ENCODE measurements at places on chromosomes 13 and 19. TPM values are rescaled to one million over a fixed set of nuclear protein-coding genes. Genes with fewer than 3 reads are reported as not detected.

- no peak for DNase-seq
- no peaks in the 10 kb centered on the region for H3K4me1 ChIP-seq
- H3K27me3 ChIP-seq = no peaks in the 10 kb centered on the region
- H3K36me3 ChIP-seq = no peaks in the 10 kb centered on the region
These were observed 35.3 kb upstream of the MYO16 start for GRCh38 chr13:108594153-108594552.

DNA sequence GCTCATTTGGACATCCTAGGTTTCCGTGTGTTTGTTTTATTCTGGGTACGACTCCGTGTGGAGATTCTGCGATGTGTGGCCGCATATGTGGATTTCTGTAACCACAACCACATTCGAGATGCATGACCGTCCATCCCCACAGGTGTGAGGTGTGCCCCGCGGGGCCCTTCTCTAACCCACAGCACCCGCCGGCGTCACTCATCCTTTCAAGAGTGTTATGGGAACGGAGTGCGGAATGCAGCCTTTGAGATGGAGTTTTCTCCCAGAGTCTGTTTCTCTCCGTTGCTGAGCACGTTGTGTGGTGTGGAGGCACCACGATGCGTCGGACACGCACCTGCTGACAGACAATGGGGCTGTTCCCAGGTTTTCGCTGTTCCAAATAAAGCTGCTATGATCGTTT lies 40.0 kb downstream of the C13orf46 start:
- no peaks in the 10 kb centered on the region for H3K36me3 ChIP-seq
- no peak for DNase-seq
- no peak overlapping the region for H3K4me3 ChIP-seq
- peaks cover 2% of the 10 kb centered on the region for H3K27me3 ChIP-seq
- peaks cover 16% of the 10 kb centered on the region for H3K4me1 ChIP-seq

DNA sequence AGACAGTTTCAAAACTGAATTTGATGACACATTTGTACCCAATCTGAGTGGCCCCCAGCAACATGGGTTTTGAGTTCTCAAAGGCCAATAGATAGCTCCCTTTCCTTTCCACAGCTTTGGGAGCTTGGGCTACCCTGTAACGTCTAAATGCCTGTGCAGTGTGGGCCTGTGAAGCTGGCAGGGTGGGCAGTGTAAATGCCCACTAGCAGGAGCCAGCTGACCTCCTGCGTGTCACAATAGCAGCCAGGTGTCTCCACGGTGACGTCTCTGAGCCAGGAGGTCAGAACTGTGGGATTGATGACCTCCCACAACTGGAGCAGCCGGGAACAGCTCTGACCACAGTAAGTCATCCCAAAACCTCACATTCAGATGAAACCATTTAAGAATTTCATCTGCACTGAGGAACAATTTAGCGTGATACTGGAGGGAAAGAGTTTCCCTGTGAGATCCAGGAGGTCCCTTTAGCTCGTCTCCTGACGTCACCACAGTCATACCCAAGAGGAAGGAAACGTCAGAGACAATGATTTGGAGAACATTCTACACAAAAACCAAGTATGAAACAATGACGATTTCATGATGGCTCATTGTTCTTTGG lies at the start of gene IPO5:
TSS of gene IPO5 (plus strand) at position 300 of the 595 bp plus-strand sequence. CDS start 23,022 bp downstream, outside the sequence.
- H3K4me1 ChIP-seq = no peaks in the 10 kb centered on the region
- H3K36me3 ChIP-seq = no peaks in the 10 kb centered on the region
- H3K27ac ChIP-seq = no peak within 1 kb of the TSS
- no peak within 1 kb of the TSS for H3K4me3 ChIP-seq
- no peaks in the 10 kb centered on the region for H3K27me3 ChIP-seq
- DNase-seq = no peak

GRCh38 chr19:3672993-3673392 lies 27.3 kb downstream of the PIP5K1C start:
- no peak overlapping the region for H3K4me3 ChIP-seq
- no peak for DNase-seq
- no peak overlapping the region for H3K27ac ChIP-seq
- peaks cover 15% of the 10 kb centered on the region for H3K4me1 ChIP-seq
- H3K36me3 ChIP-seq = no peaks in the 10 kb centered on the region

DNA sequence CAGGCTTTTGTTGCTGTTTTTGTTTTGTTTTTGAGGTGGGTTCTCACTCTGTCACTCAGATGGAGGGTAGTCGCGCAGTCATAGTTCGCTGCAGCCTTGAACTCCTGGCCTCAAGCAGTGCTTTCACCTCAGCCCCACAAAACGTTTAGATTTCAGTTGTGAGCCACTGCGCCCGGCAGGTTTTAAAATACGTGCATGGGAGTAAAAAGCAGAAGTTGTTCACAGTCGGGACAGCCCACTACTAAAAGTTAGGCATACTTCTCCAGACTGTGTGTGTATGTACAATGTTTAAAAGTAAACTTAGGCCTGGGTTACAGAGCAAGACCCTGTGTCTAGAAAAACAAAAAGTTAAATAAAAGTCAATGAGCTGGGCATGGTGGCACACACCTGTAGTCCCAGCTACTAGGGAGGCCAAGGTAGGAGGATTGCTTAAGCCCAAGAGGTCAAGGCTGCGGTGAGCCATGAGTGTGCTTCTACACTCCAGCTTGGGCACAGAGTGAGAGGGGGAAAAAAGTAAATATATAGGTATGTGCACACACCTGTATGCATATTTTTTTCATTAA lies 6.1 kb downstream of the SAFB start:
- no peak overlapping the region for H3K4me3 ChIP-seq
- DNase-seq = no peak
- no peaks in the 10 kb centered on the region for H3K27me3 ChIP-seq
- no peak overlapping the region for H3K27ac ChIP-seq
- H3K36me3 ChIP-seq = peaks cover 39% of the 10 kb centered on the region
- peaks cover 31% of the 10 kb centered on the region for H3K4me1 ChIP-seq

DNA sequence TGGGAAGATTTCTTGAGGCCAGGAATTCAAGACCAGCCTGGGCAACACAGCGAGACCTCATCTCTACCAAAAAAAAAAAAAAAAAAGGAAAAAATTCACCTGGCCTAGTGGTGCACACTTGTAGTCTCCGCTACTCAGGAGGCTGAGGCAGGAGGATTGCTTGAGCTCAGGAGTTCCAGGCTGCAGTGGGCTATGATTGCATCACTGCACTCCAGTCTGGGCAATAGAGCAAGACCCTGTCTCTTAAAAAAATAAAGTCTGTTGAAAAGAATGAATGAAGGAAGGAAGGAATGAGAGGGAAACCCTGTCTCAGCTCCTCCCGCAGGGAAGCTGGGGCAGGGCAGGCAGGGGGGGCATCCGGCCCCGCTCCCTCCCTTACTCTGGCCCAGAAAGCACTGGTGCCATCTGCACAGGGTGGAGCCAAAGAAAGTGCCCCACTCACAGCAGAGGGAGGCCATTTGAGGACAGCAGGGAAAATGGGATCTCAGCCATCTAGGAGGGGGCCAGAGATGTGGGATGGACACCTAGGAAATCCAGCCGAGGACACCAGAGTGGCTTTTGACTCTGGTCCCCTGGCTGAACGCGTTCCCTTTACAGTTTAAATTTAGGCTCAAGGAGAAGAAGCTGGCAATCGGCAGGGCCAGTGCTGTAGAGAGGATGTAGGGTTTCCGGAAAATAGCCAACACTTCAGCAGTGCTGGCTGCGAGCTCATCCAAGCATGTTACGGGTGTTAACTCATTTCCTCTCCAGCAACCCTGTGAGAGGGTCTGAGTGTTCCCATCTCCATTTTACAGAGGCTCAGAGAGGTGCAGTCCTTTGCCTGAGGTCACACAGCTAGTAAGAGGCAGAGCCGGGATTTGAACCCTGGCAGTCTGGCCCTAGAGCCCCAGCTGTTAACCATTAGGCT lies 3.6 kb upstream of the HPN start:
- H3K4me3 ChIP-seq = no peak overlapping the region
- DNase-seq = peak; percentile 30
- H3K27me3 ChIP-seq = peaks cover 3% of the 10 kb centered on the region
- H3K4me1 ChIP-seq = peaks cover 13% of the 10 kb centered on the region

- no peak overlapping the region for H3K27ac ChIP-seq
- no peaks in the 10 kb centered on the region for H3K36me3 ChIP-seq
- no peak for DNase-seq
- H3K4me3 ChIP-seq = no peak overlapping the region
- H3K27me3 ChIP-seq = 0 out of 2 replicates have a peak, but pooled peaks cover 2% of the 10 kb centered on the region
- no peaks in the 10 kb centered on the region for H3K4me1 ChIP-seq
These were observed 141.7 kb downstream of the URI1 start for GRCh38 chr19:30083701-30084156.

- no peaks in the 10 kb centered on the region for H3K36me3 ChIP-seq
- DNase-seq = no peak
- no peak overlapping the region for H3K27ac ChIP-seq
- H3K4me3 ChIP-seq = no peak overlapping the region
- H3K4me1 ChIP-seq = no peaks in the 10 kb centered on the region
- H3K27me3 ChIP-seq = no peaks in the 10 kb centered on the region
These were observed 10.7 kb downstream of the MARCHF2 start for GRCh38 chr19:8423817-8424223.

GRCh38 chr13:99542788-99543406 lies 41.6 kb downstream of the TM9SF2 start:
- peak; percentile 92 for DNase-seq
- H3K4me3 ChIP-seq = no peak overlapping the region
- peaks cover 14% of the 10 kb centered on the region for H3K36me3 ChIP-seq
- H3K27me3 ChIP-seq = no peaks in the 10 kb centered on the region

DNA sequence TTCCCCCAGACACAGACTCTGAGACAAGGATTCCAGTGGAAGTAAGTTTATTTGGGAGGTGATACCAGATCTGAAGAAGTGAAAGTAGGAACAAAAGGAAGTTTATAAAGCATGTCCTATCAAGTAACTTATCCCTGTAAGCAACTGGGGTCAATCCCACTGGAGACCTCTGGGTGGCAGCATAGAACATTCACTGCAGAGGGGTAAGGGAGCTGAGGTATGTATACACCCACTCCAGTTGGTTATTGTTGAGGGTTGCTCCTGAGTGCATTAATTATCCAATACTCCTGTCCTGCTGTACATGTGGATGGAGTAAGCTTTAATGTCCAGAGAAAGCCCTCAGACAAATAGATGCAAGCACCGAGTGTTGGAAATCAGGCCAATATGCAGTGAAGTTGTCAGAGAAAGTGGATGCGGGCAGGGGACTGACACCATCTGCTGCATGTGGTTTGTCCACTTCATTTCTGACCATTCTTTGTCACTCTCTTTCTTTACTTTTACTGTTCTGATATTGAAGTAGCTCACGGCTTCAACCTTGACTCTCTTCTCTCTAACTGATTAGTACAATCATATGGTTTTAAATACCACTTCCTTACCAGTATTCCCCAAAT lies 46.7 kb downstream of the NOTCH3 start:
- H3K27ac ChIP-seq = no peak overlapping the region
- no peak overlapping the region for H3K4me3 ChIP-seq
- H3K4me1 ChIP-seq = no peaks in the 10 kb centered on the region

DNA sequence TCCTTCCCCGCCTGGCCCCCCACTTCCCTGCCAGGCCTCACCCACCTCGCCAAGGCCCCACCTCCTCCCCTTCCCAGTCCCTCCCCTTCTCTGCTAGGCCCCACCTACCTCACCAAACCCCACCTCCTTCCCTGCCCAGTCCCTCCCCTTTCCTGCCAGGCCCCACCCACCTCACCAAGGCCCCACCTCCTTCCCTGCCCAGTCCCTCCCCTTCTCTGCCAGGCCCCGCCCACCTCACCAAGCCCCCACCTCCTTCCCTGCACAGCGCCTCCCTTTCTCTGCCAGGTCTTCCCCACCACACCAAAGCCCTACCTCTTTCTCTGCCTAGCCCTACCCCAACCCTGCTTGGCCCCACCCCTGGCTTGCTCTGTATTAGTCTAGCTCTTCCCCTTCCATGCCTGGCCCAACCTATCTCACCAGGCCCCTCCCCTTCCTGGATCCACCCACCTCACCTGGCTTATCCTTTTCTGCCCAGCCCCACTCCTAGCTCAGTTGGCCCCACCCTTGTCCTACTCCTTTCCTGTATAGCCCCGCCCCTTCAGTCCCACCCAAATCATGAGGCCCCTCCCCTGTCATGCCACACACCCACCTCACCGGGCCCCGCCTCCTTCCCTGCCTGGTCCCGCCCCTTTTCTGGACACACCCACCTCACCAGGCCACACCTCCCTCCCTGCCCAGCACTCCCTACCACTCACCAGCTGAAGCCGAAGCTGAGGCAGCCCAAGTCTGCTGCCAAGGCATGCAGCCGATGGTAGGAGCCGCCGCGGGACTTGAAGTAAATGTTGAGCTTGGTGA lies 16.2 kb downstream of the CERS1 start:
- no peak overlapping the region for H3K4me3 ChIP-seq
- H3K4me1 ChIP-seq = no peaks in the 10 kb centered on the region
- H3K36me3 ChIP-seq = no peaks in the 10 kb centered on the region
- no peaks in the 10 kb centered on the region for H3K27me3 ChIP-seq
- DNase-seq = no peak
- no peak overlapping the region for H3K27ac ChIP-seq

- H3K4me1 ChIP-seq = peaks cover 3% of the 10 kb centered on the region
- no peak overlapping the region for H3K4me3 ChIP-seq
- H3K27ac ChIP-seq = no peak overlapping the region
- DNase-seq = no peak
These were observed 4.6 kb downstream of the LINGO3 start for GRCh38 chr19:2303211-2303798.

GRCh38 chr19:45613926-45614725 lies 12.1 kb upstream of the GPR4 start:
- H3K4me3 ChIP-seq = no peak overlapping the region
- H3K4me1 ChIP-seq = peaks cover 18% of the 10 kb centered on the region
- no peaks in the 10 kb centered on the region for H3K27me3 ChIP-seq
- peaks cover 26% of the 10 kb centered on the region for H3K36me3 ChIP-seq

DNA sequence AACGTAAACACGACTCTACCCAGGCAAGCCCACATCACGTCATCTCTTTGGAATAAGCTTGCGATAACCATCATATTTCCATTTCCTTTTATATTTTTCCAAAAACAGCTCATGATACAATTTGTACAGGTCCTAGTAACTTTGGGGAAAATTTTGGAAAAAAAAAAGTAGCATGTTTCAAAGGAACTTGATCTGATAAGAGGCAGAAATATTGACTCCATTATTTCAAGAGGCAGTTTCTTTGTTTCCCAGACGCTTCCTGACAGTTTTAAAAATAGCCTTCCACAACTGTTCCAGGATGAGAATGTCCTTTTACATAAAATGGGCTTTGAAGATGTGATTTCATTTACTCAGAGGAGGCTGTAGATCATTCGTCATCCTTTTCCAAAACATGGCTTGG lies 23.1 kb downstream of the KLF2 start:
- H3K4me3 ChIP-seq = no peak overlapping the region
- no peak overlapping the region for H3K27ac ChIP-seq
- H3K27me3 ChIP-seq = no peaks in the 10 kb centered on the region
- peaks cover 17% of the 10 kb centered on the region for H3K4me1 ChIP-seq
- no peak for DNase-seq
- no peaks in the 10 kb centered on the region for H3K36me3 ChIP-seq

DNA sequence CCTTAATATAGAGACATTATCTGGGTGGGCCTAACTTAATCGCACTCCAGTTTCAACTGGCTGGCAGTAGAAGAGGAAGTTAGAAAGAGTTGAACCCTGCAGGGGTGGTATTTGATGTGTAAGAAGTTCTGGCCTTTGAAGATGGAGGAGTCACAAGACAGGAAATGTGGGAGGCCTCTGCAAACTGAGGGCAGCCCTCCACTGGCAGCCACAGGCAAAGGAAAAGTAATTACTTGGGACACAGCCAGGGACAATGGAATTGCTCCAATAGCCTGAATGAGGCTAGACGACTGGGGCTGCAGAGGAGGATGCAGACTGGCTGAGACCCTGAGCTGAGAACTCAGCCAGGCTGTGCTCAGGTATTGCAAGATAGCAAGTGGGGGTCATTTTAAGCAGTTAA lies 703.3 kb upstream of the ARGLU1 start:
- H3K36me3 ChIP-seq = no peaks in the 10 kb centered on the region
- no peaks in the 10 kb centered on the region for H3K4me1 ChIP-seq
- no peaks in the 10 kb centered on the region for H3K27me3 ChIP-seq
- no peak for DNase-seq

LONP1 gene
- 137 TPM for total RNA-seq

EFNA2 gene
- not detected for total RNA-seq

CBY2 gene
- total RNA-seq = 0.53 TPM

ZNF154 gene
- 1.1 TPM for total RNA-seq

ARGLU1 gene
- total RNA-seq = 91.2 TPM
